ENCODE measurements at places on chromosomes 13 and 19.

GRCh38 chr13:84684804-84685203 lies 802.5 kb upstream of the SLITRK1 start:
- no peak for DNase-seq

GRCh38 chr19:2694196-2694595 lies 8.3 kb downstream of the GNG7 start:
- DNase-seq, result no peak

DNA sequence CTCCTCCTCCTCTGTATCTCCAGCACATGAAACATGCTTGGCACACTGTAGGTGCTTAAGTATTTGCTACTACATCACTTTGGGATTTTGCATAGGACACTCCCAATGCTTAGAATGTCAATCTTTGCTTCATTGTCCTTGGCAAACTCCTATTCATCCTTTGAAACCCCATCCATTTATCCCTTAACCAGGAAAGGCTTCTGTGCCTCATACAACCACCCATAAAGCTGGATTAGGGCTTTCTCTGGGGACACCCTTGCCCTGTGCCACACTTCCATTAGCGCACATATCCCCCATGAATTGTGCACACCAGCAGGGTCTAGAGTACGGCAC lies 5.8 kb upstream of the EPS8L1 start:
- DNase-seq, result no peak

GRCh38 chr13:69264362-69265334 lies 843.0 kb upstream of the ATXN8OS start:
- DNase-seq, result no peak

- DNase-seq, result peak; percentile 61
Observed at GRCh38 chr13:101751488-101751887, 299.0 kb downstream of the ITGBL1 start.

All from AG10803 (cell line).